ENCODE measurements at places on chromosomes 6 and 20.

DNA sequence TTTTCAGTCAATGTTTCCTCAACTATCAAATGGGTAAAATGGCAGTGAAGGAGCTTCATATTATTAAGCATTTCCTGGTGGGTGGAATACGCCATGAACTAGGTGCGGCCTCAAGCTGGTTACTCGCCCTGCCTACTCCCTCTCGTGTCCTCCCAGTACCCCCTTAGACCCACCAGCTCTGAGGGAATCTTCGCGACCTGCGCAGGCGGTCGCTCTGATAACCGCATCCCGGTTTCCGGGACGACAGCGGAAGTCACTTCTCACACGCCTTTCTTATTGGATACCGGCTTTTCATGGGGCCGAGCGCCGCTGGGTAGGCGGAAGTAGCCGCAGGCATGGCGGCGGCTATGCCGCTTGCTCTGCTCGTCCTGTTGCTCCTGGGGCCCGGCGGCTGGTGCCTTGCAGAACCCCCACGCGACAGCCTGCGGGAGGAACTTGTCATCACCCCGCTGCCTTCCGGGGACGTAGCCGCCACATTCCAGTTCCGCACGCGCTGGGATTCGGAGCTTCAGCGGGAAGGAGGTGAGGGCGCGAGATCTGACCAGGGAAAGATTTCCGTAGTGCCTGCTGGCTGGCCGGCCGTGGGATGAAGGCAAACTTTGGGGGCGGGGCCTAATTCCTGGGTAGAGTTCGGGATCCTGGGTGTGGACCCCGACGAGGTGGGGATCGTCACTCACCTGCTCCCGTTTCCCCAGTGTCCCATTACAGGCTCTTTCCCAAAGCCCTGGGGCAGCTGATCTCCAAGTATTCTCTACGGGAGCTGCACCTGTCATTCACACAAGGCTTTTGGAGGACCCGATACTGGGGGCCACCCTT, at the start of gene PIGT:
TSS of gene PIGT (plus strand) at position 320 of the 816 bp plus-strand sequence. CDS start at position 336, 16 bp downstream.
- peak; percentile 93 for DNase-seq

DNA sequence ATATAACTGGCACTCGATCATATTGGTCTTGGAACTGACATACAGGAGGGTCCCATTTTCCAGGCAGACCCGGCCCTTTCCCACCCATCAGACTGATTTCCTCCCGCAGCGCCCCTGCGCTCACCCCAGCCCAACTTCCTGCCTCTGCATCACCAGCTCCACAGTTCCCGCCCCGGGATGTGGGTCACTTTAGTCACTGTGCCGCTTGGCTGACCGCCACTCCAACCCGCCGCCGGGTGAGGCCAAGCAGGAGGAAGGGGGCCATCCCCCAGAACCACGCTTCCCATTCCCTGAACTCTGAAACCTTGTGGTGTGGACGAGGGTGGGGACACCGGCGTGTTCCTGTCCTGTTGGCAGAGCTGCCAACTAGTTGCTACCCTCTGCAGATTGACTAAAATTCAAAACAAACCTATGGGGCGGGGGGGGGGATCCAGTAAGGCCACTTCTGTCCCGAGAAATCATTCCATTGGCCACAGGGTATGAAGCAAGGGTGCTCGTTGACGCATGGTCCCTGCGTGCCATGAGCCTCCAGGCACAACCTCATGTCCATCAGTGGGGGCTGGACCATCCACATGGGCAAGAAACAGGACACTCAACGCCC, 12.3 kb downstream of the TGM2 start:
- peak; percentile 50 for DNase-seq

GRCh38 chr6:37698264-37699137, 818 bp upstream of the MDGA1 start:
- DNase-seq, result peak; percentile 65

GRCh38 chr6:150705392-150705791, 105.7 kb downstream of the PLEKHG1 start:
- no peak for DNase-seq

- no peak for DNase-seq
Measured at GRCh38 chr6:160041608-160042007, 72.7 kb downstream of the IGF2R start.

DNA sequence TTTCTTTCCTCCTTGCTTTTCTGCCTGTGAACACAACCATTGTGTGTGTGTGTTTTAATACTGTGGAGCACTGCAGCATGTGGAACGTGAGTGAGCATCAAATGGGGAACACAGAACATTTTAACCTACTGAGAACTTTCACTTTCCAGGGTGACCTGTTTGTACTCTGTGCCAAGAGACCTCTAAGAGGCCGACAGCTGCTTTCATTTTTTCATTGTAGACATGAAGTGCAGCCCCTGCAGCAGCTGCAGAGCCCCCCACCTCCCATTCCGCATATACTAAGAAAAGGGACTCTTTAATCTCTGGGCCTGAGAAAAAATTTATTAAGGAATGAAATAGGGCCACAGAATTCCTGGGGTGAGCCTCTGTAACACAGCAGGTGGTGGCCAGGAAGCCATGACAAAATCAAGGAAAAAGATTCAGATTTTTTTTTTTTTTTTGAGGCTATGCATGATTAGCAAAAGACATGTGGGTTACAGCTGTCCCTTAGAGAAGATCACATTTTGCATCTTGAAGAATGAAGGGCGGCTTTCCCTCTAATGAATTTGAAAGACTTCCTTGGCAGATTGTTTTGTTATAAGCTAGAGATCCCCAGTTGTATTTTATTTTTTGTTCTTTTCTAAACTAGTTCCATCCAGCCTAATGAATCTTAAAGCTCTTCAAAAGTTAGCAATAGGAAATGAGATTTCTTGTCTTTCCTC, 503.4 kb downstream of the CD109 start:
- DNase-seq, result no peak

DNA sequence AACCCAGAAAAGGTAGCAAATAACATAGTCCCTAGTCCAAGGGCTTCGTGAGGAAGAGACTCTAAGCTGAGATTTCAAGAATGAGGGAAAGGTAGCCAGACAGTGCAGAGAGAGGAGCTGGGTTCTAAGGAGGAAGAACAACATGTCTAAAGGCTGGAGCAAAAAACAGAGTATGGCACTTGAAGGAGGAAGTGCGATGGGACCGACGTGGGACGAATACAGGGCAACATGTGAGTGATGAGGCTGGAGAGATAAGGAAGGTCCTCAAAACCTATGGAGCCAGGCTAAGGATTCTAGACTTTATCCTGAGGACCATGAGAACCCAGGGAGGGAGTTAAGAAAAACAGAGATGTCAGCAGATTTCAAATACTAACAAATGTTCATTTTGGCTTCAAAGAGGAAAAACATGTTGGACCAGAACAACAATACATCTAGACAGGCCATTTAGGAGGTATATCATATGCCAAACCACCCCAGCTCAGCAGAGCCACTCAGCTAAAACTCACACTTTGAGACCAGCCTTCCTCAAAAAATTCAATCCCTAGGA, 17.5 kb downstream of the ATXN1 start:
- DNase-seq, result no peak

DNA sequence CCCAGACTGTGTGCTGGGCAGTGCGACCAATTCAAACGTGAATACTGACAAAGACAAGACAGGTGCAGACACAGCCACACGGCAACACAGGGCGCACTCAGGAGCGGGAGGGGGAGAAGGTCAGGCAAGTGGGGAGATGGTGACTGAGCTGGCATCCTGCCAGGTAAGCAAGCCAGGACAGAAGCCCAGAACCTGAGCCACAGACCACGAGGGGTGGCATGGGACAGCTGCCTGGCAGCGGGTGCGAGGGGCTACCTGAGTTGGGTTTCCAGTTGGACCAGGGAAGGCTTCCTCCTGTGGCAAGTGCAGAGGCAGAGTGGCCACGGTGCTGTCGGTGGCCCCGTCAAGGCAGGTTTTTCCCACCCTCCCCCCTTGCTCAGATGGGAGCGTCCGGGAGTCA, 215.2 kb upstream of the ARID1B start:
- no peak for DNase-seq

GRCh38 chr6:24795106-24795505, 3.6 kb downstream of the ARMH2 start:
- no peak for DNase-seq

GRCh38 chr20:63117151-63117550, 98.8 kb downstream of the YTHDF1 start:
- DNase-seq, result no peak

DNA sequence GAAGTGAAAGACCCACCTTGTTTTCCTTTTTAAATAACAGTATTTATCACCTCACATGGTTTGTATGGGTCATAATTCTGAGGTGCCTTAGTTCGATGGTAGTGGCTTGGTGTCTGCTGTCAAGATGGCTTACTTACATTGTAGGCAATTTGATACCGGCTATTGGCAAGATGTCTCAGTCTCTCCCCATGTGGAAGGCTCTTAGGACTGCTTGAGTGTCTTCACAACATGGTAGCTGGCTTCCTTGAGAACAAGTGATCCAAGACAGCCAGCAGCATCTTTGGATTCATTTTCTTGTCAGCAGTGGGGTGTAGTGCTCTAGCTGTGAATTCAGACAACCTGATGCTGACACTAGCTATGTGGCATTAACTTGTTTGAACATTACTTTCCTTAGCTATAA, 70.1 kb downstream of the CBFA2T2 start:
- DNase-seq, result no peak

- no peak for DNase-seq
Measured at GRCh38 chr6:39769012-39769411, 23.2 kb upstream of the DAAM2 start.

DNA sequence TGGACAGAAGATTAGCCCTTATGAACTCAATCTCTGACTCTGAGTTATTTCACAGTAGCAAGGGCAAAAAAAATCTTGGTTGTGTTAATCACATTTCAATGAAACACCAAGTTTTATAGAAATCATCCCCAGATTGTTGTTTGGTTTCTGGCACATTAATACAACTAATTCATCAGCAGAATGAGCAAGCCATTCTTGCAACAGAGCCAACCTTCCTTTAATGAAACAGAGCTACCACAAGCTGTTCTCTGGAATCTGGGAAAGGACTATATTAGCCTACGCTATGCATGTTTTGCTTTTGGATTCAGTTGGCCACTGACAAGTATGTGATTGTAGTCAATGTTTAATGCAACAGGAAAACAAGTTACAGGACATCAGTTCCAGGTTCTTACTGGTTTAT, 13.8 kb upstream of the POPDC3 start:
- no peak for DNase-seq

DNA sequence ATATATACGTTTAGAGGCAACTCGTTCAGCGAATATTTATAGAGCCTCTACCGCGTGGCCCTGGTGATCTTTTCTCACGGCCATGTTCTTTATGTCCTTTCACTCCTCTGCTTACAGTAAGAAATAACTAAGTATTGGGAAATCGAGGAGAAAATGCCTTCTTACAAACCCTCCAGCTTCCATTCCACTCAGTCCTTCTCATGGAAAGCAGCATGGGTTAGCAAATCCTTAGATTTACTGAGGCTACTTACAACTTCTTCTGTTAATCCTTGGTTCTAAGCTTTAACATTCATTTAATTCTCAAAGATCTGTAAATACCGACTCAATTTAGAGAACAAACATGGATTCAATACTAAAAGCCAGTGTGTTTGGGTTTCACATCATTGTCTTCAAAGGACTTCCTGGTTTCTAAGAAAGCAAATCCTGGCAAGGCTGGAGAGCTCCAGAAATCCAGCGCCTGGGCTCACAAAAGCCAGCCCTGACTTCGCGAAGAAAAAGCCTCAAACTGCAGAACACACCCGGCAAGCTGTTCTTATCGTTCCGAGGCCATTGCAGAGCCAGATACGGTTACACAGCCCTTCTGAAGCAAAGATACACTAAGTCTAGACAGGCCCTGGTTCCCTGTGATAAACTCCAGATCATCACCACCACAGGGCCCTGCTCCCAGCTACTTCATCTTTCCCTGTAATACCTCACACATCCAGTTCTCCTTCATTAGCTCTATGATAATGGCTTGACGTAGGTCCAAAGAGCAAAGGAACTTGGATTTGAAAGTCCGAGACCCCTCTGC, 19.2 kb downstream of the AGPAT4 start:
- DNase-seq, result no peak

GRCh38 chr20:36043441-36043840, 75.1 kb downstream of the CNBD2 start:
- no peak for DNase-seq

DNA sequence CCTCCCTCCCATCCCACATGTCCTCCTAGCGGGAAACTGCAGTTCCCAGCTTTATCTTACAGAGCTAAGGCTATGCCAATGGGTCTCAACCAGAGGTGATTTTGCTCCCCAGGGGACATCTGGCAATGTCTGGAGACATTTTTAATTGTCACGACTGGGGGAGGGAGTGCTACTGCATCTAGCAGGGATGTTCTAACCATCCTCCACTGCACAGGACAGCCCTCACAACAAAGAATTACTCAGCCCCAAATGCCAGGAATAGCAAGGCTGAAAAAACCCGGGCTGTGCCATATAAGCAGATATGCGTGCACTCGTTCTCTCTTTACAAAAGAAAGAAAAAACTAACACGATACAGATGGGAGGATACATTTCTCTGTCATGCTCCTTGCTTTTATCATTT, 8.5 kb downstream of the MRPS18A start:
- no peak for DNase-seq
